M059J (cell line): ENCODE measurements at places on chromosomes 12 and 14. TPM values are rescaled to one million over a fixed set of nuclear protein-coding genes. Genes with fewer than 3 reads are reported as not detected.
A peak's percentile ranks its signal among the peaks of the same experiment; 100 is the strongest.

- no peak for DNase-seq
These were observed 177.5 kb downstream of the EGLN3 start for GRCh38 chr14:33773205-33774030.

DNA sequence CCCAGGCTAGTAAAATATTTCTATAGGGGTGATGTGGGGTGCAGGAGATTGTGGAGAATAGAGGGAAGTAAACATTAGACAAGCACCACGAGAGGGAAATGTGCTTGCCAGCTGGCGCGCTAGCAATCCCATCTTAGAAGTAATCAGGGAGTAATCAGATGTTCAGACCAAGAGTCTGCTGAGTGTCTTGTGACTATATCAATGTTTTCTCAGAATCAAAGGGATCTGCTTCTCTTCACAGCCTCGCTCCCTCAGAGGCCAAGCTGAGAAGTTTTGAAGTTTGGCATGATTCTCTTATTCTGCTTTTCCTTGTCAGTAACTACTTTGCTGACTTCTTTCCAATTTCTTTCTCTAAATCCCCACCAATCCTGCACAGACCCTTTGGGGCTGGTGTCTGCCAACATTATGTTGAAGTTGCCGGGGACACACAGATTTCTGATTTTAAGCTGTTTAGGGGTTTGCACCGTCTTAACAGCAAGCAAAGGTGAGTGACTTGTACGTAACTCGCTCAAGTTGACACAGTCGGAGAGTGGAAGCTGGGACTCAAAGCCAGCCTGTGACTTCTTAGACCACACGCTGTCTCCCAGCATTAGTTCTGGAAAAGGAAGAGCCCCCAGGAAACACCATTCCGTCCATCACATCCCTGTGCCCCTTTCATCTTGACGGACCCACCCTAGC is 22.0 kb upstream of the TSPAN9 start:
- DNase-seq = no peak

GRCh38 chr12:68416826-68417225 is 84.7 kb upstream of the MDM1 start:
- DNase-seq = peak; percentile 41

DNA sequence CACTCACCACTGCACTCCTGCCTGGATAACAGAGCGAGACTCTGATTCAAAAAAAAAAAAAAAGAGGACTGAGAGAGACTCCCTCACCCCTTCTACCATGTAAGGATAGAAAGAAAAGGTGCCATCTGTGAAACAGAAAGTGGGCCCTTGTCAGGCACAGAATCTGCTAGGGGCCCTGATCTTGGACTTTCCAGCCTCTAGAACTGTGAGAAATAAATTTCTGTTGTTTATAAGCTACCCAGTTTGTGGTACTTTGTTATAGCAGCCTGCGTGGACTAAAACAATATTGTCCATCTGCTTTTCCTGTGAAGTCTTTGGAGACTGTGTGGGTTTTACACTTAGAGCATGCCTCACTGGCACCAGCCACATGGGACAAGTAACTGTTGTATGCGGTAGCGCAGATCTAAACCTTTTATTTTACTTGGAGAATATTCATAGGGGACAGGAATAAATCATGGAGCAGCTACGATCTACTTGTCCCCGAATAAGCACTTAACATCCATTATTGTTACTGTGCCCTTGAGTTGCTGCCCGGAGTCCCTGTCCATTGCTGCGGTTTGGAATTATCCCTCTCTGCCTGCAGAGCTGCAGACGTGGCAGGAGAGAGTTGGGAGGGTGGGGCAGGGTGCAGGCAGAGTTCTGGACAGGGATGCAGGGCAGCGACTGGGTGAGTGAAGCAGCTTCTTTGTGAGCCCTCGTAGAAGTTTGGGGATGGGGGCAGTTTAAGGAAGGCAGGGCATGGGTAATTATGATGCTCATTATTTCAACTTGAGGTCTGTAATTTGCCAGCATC is 52.4 kb upstream of the STON2 start:
- DNase-seq = no peak

DNA sequence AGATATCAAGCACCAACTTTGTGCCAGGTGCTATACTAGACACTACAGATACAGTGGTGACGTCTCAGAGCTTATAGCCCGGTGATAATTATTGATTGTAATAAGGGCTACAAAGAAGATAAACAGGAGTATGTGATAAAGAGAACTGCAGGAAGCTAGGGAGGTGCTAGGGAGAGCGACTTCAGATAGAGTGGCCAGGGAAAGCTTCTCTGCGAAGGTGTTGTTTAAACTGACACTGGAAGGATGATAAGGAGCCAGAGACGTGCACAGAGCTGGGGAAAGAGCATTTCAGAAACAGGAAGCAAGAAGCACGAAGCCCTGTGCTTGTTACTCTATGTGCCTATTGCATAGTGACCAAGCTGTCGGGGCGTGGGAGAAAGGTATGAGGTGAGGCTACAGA is 48.1 kb upstream of the OTX2 start:
- no peak for DNase-seq

GRCh38 chr12:51373187-51373586 is 18.0 kb downstream of the GALNT6 start:
- DNase-seq = no peak

GRCh38 chr14:33377596-33378390 is 439.1 kb downstream of the NPAS3 start:
- DNase-seq = peak; percentile 26

GRCh38 chr12:132529906-132530305 is 40.0 kb downstream of the FBRSL1 start:
- DNase-seq = no peak

DNA sequence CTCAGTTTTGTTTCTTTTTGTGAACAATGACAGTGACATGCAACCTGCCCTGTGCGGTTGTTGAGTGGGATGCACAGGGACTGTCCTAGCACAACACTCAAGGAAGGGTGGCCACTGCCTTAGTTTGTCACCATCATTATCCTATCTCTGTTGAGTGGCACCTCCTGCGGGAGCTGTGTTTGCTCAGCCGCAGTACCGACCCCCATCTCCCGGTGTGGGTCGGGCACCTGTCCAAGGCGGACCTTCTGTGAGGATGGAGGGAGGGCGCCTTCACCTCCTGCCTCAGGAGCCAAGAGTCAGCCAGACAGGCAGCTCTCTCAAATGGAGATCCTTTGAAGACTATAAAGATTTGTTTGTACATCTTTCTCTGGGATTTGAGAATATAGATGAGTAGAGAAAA is 142.1 kb downstream of the TSPAN9 start:
- DNase-seq = no peak

DNA sequence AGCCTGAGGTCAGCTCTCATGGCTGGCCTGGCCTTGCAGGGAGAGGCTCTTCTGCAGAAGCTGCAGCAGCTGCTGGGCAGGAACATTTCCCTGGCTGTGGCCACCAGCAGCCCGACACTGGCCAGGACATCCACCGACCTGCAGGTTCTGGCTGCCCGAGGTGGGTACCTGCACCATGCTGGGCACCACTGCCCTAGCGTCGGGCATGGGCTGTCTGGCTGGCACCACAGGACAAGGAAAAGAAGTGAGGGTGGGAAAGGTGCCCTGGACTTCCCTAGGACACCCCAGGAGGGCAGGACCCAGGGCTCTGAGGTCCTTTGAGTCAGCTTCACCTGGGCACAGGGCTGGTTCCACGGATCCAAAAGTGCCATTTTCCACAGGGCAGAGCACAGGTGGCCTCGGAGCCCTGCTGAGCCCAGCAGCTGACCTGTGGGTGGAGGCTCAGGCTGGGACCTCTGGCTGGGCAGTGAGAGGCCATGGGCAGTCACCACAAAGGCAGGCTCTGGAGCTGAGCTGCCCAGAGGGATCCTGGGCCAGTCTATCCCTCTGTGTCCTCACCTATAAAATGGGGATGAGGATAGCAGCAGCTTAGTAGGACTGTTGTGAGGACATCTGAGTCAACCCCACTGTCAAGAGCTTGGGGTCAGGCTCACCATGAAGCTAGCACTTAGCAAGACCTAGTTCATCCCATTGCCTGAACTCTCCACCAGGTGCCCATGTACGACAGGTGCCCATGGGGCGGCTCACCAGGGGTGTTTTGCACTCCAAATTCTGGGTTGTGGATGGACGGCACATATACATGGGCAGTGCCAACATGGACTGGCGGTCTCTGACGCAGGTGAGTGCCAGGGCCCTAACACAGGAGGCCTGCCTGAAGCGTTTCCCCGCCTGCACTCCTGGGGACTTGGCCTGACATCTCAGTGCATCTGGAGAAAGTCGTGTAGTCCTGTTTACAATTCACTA is 4.9 kb downstream of the PLD4 start:
- no peak for DNase-seq

- no peak for DNase-seq
These were observed 176.0 kb downstream of the KIF26A start for GRCh38 chr14:104314251-104314941.

- peak; percentile 22 for DNase-seq
These were observed 11.5 kb upstream of the NUP107 start for GRCh38 chr12:68675101-68675842.

DNA sequence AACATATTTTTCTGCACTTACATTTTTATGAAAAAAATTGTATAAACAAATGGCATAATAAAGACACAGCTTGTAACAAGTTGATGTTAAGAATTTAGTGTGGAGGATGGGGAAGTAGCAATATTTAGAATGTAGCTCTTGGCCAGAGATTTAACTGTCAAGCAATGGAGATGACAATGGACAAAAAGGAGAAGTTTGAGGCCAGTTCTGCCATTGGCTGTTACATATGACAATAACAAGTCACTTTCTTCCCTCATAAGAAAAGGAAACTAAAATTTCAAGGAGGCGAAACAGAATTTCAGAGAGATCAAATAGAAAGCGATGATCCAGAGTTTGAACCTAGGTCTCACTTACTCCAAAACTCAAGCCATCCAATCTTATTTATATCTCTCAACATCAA is 122.8 kb upstream of the CCDC175 start:
- no peak for DNase-seq

GRCh38 chr12:91574391-91574790 is 391.8 kb upstream of the DCN start:
- DNase-seq = peak; percentile 66

- no peak for DNase-seq
These were observed 220.0 kb downstream of the FUT8 start for GRCh38 chr14:65632487-65632886.

DNA sequence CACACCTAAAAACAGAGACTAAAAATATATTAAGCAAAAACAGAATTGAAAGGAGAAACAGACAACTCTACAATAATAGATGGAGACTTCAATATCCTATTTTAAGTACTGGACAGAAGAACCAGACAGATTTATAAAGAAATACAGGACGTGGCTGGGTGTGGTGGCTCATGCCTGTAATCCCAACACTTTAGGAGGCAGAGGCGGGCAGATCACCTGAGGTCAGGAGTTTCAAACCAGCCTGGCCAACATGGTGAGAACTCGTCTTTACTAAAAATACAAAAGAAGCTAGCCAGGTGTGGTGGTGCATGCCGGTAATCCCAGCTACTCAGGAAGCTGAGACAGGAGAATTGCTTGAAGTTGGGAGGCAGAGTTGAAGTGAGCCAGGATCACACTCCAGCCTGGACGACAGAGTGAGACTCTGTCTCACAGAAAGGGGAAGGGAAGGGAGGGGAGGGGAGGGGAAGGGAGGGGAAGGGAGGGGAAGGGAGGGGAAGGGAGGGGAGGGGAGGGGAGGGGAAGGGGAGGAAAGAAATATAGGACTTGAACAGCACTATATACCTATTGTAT is 53.0 kb downstream of the CDK17 start:
- no peak for DNase-seq

DNA sequence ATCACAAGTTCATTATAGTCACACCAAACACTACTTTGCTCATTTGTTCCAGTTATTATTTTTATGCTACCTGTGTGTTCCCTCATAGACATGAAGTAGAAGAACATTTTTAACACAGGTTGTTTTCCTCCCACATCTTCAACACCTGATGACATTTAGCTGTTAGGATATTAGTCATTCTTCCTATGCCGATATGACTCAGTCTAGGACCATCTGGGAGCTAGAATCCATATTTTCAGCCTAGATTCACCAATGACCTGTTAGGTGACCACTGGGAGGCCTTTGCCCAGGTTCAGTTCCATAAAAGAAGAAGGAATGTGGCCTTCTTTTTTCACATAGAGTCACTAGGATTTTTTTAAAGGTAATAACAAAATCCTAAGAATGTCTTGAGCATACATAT is 222.8 kb downstream of the C12orf42 start:
- DNase-seq = no peak

GRCh38 chr12:32501835-32502333 is 102.5 kb downstream of the FGD4 start:
- DNase-seq = peak; percentile 29

- no peak for DNase-seq
These were observed 42.2 kb upstream of the FOS start for GRCh38 chr14:75236467-75236866.

GRCh38 chr14:75022655-75023054 is 19.9 kb downstream of the EIF2B2 start:
- peak; percentile 26 for DNase-seq

- no peak for DNase-seq
These were observed 79.0 kb downstream of the CEP128 start for GRCh38 chr14:80862541-80862940.

- no peak for DNase-seq
These were observed 131.8 kb upstream of the C14orf180 start for GRCh38 chr14:104447750-104448149.

- DNase-seq = no peak
These were observed 21.8 kb upstream of the EGLN3 start for GRCh38 chr14:33972583-33973081.

GRCh38 chr14:33617154-33617553 is 333.7 kb downstream of the EGLN3 start:
- peak; percentile 94 for DNase-seq

DNA sequence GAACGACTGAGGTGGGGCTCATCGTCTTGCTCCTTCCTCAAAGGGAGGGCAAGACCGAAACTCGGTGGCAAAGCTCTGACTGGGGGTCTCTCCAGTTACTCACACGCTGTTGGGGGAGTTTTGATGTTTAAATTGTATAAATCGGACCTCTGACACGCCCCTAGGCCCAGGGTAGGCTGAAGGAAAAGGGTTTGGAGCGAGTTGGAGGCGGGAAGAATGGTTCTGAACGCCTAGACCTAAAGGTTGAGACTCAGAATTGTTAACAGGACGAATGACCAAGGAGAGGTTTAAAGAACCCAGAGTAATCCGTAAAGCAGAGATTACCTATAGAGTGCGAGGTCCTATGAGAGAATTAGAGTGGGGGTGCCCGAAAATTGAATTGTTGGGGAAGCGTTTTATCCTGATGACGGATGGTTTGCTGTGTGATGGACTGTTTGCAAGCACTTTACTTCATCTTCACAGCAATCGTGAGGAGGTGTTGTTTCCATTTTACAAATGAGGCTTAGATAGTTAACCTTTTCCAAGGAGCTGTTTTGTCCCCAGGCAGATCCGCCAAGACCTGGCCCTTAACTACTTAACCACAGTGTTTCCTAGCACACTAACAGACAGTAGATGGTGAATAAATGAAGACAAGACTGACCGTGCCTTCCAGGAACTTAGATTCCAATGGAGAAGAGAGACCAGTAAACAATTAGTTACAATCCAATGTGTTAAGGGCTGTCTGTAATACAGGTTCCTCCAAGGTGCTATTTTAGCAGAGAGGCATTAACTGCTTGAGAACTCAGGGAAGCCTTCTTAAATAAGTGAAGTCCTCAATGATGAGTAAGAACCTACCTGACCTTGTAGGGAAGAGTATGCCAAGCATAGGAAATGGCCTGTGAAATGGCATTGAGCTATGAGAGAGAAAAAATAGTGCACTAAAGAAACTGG is 929 bp upstream of the UBE2N start:
- DNase-seq = peak; percentile 45

The CCDC175 gene
- total RNA-seq = not detected in 2 replicates

The HSPA2 gene
- 1.2 and 2.6 TPM in 2 replicates for total RNA-seq

The PCED1B gene
- 2.8 and 4.5 TPM in 2 replicates for total RNA-seq

The TUNAR gene
- total RNA-seq = not detected in 2 replicates

The CAPZA3 gene
- not detected in 2 replicates for total RNA-seq

The AMN1 gene
- total RNA-seq = 13.9 and 26.5 TPM in 2 replicates

The PLEKHG3 gene
- total RNA-seq = 6.8 and 13.8 TPM in 2 replicates

The BCL11B gene
- total RNA-seq = 0.02 TPM in 1 of 2 replicates, not detected in the other

The LAG3 gene
- not detected in 2 replicates for total RNA-seq

The VSX2 gene
- total RNA-seq = not detected in 2 replicates

The TMEM229B gene
- 13.0 and 21.5 TPM in 2 replicates for total RNA-seq
